ENCODE measurements at places on chromosomes 5 and 9. TPM values are rescaled to one million over a fixed set of nuclear protein-coding genes. Genes with fewer than 3 reads are reported as not detected.

The PKD2L2 gene
- not detected for total RNA-seq

The NTRK2 gene
- 8.4 TPM for total RNA-seq

The WDR38 gene
- not detected for total RNA-seq

The PCDHA9 gene
- total RNA-seq: 2.5 TPM

The CYLC2 gene
- total RNA-seq: not detected

The PAPPA gene
- 11.0 TPM for total RNA-seq

The SMIM33 gene
- not detected for total RNA-seq

The GABRA1 gene
- total RNA-seq: 1.8 TPM

The PIP5K1B gene
- total RNA-seq: 9.8 TPM

The SLC6A7 gene
- 0.38 TPM for total RNA-seq

The INSYN2B gene
- total RNA-seq: not detected

The RFESD gene
- total RNA-seq: 1.6 TPM

DNA sequence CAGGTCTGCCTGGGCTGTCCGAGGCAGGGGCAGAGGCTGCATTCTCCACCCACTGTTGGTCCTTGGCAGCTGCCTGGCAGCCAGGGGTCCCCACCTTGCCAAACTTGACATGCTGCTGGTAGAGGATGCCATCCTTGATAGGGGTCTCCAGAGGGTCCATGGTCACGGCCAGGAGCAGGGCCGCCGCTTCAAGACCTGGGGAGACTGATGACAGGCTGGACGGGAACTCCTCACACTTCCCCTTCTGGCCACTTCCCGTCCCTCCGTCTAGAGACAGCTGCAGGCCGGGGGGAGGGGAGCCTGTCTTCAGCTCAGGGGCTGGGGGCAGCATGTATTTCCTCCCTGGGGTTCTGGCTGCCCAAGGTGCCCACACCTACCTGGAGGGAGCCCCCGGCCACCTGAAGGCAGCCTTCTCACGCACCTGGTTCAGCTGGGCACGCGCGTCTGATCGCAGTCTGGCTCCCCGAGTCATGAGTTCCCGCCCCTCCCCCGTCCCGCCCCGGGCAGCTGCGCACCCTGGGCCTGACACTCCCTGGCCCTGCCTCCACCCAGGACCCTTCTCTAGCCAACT lies at the start of gene DOK3:
TSS of gene DOK3 (minus strand) at position 446 of the 571 bp plus-strand sequence. CDS start at position 160, 286 bp downstream.
- H3K27ac ChIP-seq: no peak within 1 kb of the TSS
- no peaks in the 10 kb centered on the region for H3K27me3 ChIP-seq
- H3K4me3 ChIP-seq: no peak within 1 kb of the TSS
- no peak for DNase-seq

DNA sequence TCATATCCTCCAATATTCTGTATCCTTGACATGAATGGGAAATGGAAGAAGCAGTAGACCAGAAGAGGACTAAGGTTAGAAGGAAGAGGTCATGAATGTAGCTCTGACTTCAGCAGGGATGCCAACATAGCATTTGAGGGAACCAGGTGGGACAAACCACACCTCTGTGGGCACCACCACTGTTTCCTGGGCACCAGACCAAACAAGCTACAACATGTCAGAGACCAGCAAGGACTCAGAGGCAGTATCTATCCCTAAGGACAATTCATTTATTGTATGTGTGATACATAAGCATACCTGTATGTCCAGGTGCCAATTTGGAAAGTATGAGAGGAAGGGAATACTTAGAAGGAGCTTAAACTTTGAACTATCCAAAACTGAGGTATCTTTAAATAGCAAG lies 192.8 kb downstream of the MAN2A1 start:
- H3K27ac ChIP-seq: no peak overlapping the region
- no peaks in the 10 kb centered on the region for H3K36me3 ChIP-seq
- no peak overlapping the region for H3K4me3 ChIP-seq
- no peaks in the 10 kb centered on the region for H3K4me1 ChIP-seq
- no peak for DNase-seq
- H3K27me3 ChIP-seq: no peaks in the 10 kb centered on the region

- H3K4me3 ChIP-seq: peak overlapping the region; percentile 99
- H3K27ac ChIP-seq: peak overlapping the region; percentile 98
- H3K27me3 ChIP-seq: peaks cover 13% of the 10 kb centered on the region
- H3K36me3 ChIP-seq: peaks cover 21% of the 10 kb centered on the region
- DNase-seq: no peak
Measured at GRCh38 chr5:121962958-121963357, 1.2 kb downstream of the SRFBP1 start.

DNA sequence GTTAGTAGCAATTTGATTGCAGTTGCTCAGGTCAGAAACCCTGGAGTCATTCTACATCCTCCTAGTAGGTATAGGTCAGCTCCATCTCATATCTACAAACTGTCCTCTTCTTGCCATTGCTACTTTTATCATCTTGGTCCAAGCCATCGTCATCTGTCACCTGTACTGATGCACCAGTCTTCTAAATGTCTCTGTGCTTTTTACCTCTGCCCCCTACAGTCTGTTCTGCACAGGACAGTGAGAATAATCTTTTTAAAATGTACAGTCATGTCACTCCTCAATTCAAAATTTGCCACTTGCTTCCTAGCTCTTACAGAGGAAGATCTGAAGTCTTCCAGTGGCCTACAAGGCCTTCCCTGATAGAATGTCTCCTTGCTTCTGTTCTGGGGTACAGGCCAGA lies 6.8 kb downstream of the NNT start:
- H3K4me3 ChIP-seq: no peak overlapping the region
- no peak overlapping the region for H3K27ac ChIP-seq
- no peaks in the 10 kb centered on the region for H3K27me3 ChIP-seq

GRCh38 chr5:139315056-139315615 lies 21.6 kb downstream of the MATR3 start:
- H3K27me3 ChIP-seq: no peaks in the 10 kb centered on the region
- H3K27ac ChIP-seq: no peak overlapping the region
- no peak for DNase-seq

- H3K4me1 ChIP-seq: peaks cover 10% of the 10 kb centered on the region
- peak overlapping the region; percentile 90 for H3K27ac ChIP-seq
- H3K36me3 ChIP-seq: peaks cover 14% of the 10 kb centered on the region
- no peaks in the 10 kb centered on the region for H3K27me3 ChIP-seq
Measured at GRCh38 chr9:32524892-32525708, 896 bp downstream of the RIGI start.

- H3K27me3 ChIP-seq: peaks cover 60% of the 10 kb centered on the region
- no peak for DNase-seq
- no peak overlapping the region for H3K4me3 ChIP-seq
- no peak overlapping the region for H3K27ac ChIP-seq
- no peaks in the 10 kb centered on the region for H3K36me3 ChIP-seq
Measured at GRCh38 chr9:76894198-76894597, 11.7 kb downstream of the PRUNE2 start.

DNA sequence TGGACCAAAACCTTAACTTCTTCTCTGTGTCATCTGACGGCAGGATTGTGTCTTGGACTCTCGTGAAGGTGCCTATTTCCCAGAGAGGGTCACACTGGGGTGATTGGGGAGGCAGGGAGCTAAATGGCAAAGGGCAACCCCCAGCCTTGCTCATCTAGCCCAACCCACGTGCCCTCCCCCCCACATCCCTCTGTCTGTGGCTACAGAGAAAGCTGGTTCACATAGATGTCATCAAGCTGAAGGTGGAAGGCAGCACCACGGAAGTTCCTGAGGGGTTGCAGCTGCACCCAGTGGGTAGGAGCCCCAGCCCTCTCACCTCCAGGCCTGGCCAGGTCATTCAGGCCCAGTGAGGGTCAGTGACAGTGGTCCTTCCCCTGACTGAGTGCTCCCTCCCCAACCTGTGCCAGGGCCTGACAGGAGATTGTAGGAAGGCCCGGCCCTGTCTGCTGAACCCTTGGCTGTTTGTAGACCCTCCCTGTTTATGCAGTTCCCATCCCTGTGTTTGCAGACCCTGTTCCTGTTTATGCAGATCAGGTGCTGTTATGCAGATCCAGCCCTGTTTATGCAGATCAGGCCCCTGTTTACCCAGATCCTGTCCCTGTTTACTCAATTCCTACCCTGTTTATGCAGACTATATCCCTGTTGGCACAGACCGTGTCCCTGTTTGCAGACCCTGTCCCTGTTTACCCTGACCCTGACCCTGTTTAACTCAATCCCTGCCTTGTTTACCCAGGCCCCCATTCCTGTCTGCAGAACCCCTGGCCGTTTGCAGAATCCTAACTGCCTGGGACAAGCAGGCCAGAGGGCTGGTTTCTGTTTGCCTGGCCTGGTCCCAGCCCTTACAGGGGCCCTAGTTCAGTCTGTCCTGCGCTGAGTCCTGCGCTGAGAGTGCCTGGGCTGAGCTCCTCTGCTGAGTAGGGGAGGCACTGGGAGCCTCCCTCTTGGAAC lies 10.4 kb downstream of the ENHO start:
- no peak for DNase-seq
- peaks cover 9% of the 10 kb centered on the region for H3K27me3 ChIP-seq
- no peak overlapping the region for H3K27ac ChIP-seq
- peaks cover 32% of the 10 kb centered on the region for H3K4me1 ChIP-seq
- H3K36me3 ChIP-seq: no peaks in the 10 kb centered on the region

- no peak overlapping the region for H3K4me3 ChIP-seq
- no peaks in the 10 kb centered on the region for H3K36me3 ChIP-seq
- no peaks in the 10 kb centered on the region for H3K27me3 ChIP-seq
Measured at GRCh38 chr5:101142102-101142501, 239.0 kb upstream of the ST8SIA4 start.

GRCh38 chr9:117763314-117763713 lies 59.1 kb downstream of the TLR4 start:
- H3K27ac ChIP-seq: no peak overlapping the region
- no peak overlapping the region for H3K4me3 ChIP-seq
- peaks cover 13% of the 10 kb centered on the region for H3K4me1 ChIP-seq
- DNase-seq: no peak
- peaks cover 27% of the 10 kb centered on the region for H3K27me3 ChIP-seq
- no peaks in the 10 kb centered on the region for H3K36me3 ChIP-seq

GRCh38 chr9:97307091-97307490 lies 368 bp upstream of the CCDC180 start:
- H3K36me3 ChIP-seq: no peaks in the 10 kb centered on the region
- no peak overlapping the region for H3K27ac ChIP-seq

DNA sequence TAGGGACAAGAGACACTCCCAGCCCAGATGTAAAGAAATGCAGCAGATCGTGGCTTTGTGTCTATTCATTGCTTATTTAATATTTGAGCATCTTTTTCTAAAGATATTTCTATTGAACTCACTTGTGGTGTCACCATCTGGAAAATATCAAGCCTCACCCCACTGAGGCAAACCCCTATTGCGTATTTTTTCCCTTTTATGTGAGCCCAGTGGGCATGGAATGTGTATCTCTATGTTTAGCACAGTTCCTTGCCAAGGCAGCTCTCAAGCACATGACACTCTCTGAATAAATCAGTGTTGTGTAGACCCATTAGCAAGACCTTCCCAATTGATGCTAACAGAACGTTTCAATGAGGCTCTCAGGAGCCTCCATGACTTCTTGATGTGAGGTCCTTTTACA lies 81.6 kb downstream of the TMEM174 start:
- peaks cover 48% of the 10 kb centered on the region for H3K27me3 ChIP-seq
- H3K36me3 ChIP-seq: no peaks in the 10 kb centered on the region
- peaks cover 7% of the 10 kb centered on the region for H3K4me1 ChIP-seq
- no peak overlapping the region for H3K4me3 ChIP-seq

GRCh38 chr9:28215536-28216299 lies 642.4 kb upstream of the C9orf72 start:
- no peaks in the 10 kb centered on the region for H3K36me3 ChIP-seq
- no peak overlapping the region for H3K27ac ChIP-seq
- H3K4me3 ChIP-seq: no peak overlapping the region
- H3K4me1 ChIP-seq: peaks cover 7% of the 10 kb centered on the region
- H3K27me3 ChIP-seq: no peaks in the 10 kb centered on the region

DNA sequence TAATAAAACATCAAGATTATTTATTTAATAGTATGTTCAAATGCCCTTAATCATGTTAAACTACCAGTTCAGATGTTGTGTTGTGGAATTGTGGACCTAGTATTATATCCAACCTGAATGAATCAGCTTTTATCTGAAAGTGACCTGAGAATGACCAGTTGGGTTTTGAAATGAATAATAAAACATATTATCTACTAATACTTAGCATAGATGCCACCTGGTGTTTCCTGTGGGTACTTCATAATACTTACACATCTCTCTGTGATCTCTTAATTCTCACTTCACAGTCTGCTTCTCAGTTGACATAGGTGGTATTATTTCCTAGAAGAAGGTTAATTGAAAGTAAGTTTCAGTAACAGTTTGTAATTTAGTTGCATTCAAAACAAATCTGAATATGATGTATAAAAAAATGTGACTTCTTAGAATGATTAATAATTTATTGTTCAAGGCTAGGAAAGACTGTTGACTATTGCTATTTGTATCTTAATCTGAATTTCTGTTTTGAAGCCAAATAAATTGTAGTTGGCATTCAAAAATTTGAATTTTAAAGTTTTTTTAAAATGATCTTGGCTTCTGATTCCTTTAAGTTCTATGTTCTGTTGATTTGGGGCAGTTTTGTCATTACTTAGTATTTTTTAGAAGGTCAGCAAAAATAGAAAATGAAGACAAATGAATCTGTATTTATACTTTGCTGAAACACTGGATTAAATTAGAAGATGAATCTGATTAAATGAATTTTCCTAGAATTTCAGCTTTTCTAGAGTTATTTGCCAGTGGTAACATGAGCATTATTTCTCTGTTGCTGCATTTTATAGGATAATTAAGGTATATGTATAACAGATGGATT lies 48.2 kb downstream of the KIF2A start:
- no peak overlapping the region for H3K4me3 ChIP-seq
- H3K36me3 ChIP-seq: peaks cover 15% of the 10 kb centered on the region
- no peak for DNase-seq
- H3K4me1 ChIP-seq: no peaks in the 10 kb centered on the region
- H3K27ac ChIP-seq: no peak overlapping the region
- H3K27me3 ChIP-seq: no peaks in the 10 kb centered on the region

- no peak overlapping the region for H3K4me3 ChIP-seq
- no peak for DNase-seq
- H3K27ac ChIP-seq: no peak overlapping the region
- peaks cover 37% of the 10 kb centered on the region for H3K36me3 ChIP-seq
- H3K27me3 ChIP-seq: peaks cover 2% of the 10 kb centered on the region
Measured at GRCh38 chr5:78622302-78622971, 26.1 kb downstream of the LHFPL2 start.

DNA sequence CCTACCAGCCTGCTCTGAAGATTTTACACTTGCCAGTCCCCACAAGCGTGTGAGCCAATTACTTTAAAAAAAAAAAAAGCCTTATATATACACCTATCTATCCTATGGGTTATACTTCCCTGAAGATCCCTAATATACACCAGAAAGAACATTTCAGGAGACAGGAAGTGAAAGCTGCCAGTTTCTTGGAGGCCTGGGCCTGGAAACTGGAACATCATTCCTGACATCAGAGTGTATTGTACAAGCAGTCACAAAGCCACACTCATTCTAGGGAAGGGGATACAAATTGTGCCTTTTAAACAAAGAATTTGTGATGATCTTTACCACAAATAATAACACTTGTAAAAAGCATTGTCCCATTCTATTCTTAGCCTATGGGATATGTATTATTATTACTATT lies 98.3 kb upstream of the FBN2 start:
- no peak overlapping the region for H3K27ac ChIP-seq
- no peaks in the 10 kb centered on the region for H3K36me3 ChIP-seq
- no peaks in the 10 kb centered on the region for H3K27me3 ChIP-seq
- no peak overlapping the region for H3K4me3 ChIP-seq
- no peak for DNase-seq

GRCh38 chr9:19479874-19480273 lies 71.1 kb downstream of the ACER2 start:
- no peak for DNase-seq
- H3K27ac ChIP-seq: no peak overlapping the region
- no peaks in the 10 kb centered on the region for H3K4me1 ChIP-seq
- peaks cover 11% of the 10 kb centered on the region for H3K27me3 ChIP-seq
- H3K4me3 ChIP-seq: no peak overlapping the region
